ENCODE measurements at places on chromosomes 11 and 22.

DNA sequence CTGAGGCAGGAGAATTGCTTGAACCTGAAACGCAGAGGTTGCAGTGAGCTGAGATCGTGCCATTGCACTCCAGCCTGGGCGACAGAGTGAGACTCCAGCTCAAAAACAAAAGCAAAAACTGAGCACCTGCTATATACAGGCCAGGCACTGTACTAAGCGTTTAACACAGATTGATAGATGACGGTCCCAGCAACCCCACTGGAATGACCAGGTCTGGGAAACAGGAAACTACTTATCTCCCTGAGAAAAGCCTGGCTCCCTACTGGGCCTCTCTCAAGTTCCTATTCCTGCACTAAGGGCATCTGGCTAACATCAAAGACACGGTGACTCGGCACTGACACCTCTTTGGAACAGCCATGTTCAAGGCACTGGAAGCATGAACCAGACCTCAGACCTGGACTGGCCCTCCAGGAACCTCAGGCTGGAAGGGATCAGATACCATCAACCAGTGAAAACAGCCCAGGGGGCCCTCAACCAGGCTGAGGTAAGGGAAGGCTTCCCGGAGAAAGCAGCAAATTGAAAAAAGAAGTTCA is 16.6 kb downstream of the ARAP1 start:
- no peak for DNase-seq

- DNase-seq: no peak
Measured at GRCh38 chr11:826227-826621, 1.5 kb upstream of the CRACR2B start.

DNA sequence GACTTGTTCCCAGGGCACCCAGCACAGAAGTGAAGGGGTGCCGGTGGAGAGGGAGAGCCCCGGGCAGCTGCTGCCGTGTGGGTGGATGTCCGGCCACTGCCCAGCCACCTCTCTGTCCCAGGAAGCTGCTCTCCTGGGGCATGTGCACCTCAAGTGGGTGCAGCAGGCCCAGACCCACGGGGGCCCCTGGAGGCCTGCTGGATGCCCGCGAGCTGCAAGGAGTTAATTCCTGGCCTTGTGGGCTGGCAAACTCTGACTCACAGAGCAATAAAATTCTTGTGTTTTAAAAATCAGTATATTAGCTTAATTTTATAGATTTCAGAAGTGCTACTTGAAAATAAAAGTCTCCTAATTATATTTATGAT is 37.4 kb upstream of the KCNQ1OT1 start:
- DNase-seq: no peak

- no peak for DNase-seq
Measured at GRCh38 chr11:23723861-23724260, 773.0 kb upstream of the LUZP2 start.

DNA sequence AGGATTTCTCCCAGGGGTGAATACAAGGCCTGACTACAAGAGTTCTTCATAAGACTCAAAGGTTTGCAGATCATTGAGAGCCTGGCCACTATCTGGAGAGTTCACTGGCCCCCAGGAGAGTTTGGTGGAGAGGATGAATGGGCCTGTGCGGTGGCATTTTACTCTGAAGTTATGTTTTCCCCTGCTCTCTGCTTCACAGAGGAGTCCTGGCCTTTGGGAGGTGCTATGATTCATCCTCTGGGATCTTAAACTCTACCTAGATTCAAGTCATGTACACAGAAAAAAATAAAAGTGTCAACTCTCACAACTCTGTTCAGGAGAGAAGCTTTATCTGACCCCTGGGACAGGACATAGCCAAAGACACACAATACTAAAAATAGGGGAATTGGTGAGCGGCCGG is 159.1 kb upstream of the CARD18 start:
- DNase-seq: no peak

- no peak for DNase-seq
Measured at GRCh38 chr11:69005631-69006368, 7.2 kb downstream of the MRGPRF start.

- peak; percentile 53 for DNase-seq
Measured at GRCh38 chr11:72413914-72414628, 20.3 kb downstream of the CLPB start.

DNA sequence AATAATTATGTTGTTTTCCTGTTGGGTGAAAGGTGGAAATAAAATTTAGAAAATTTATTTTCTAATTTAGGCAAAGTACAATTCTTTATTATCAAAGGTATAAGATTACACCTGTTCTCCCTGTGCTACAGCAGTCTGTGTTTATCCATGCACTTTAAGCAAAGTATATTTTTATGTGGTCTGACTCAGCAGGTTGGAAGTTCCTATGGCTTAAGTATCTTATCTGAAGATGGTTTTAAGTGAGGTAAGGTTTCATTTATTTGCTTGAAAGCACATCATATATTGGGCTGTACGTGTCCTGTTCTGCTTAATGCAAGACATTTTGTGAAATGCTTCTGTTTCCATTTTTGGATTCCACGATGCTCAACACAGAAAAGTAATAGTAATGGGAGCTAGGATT is 14.6 kb downstream of the PPME1 start:
- DNase-seq: no peak

DNA sequence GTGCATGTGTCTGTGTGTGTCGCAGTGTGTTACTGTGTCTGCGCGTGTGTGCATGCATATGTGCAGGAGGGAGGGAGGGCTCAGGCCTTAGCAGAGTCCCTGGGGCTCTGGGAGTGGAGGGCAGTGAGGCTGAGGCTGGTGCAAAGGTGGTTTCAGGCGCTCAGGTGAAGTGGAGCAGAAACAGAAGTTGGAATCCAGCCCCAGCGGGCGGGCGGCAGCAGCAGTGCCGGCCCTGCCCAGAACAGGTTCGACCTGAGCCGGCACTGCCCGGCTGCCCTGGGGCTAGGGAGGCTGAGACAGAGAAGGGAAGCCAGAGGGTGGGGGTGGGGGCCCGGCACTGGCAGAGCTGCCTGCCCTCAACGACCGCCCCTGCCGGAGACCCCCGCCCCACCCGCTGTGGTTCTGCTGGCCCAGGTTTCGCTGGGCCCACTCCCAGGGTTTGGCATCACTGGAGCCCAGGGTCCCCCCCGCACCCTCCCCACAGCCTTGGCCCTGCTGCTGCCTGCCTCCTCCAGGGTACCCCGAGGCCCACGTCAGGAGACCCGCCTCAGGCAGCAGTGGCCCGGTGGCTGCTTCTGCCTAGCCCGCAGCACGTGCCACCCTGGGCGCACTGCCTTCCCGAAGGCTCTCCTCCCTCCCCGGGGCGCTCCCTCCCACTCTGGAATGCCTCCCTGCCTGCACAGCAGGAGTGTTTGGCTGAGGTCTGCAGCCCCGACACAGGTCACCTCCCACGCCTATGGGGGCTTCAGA is 13.3 kb downstream of the ASCL2 start:
- DNase-seq: no peak

GRCh38 chr11:8025816-8026215 is 38.7 kb downstream of the EIF3F start:
- DNase-seq: no peak

DNA sequence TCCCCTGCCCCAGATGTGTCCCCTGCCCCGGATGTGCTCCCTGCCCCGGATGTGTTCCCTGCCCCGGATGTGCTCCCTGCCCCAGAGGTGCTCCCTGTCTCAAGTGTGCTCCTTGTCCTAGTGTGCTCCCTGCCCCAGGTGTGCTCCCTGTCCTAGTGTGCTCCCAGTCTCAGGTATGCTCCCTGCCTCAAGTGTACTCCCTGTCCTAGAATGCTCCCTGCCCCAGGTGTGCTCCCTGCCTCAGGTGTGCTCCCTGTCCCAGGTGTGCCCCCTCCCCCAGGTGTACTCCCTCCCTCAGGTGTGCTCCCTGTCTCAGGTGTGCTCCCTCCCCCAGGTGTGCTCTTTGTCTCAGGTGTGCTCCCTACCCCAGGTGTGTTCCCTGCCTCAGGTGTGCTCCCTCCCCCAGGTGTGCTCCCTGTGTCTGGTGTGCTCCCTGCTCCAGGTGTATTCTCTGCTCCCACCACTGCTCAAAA is 48.7 kb upstream of the RASD2 start:
- DNase-seq: no peak

DNA sequence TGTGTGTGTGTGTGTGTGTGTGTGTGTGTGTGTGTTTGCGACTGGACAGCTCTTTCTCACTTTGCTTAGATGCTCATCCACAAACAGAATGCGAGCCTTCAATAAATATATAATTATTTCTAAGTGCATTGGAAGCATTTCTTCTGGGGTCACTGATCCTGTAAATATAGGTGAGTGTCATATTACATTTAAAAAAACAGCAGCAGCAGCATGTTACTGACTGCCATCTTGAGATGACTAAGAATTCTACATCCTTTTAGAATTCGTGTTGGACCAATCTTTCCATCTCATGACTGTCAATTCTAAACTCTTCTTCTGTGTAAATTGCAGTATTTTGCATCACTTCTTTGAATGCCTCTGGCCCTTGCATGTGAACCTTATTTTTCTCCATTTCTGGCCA is 238.0 kb upstream of the DDI1 start:
- DNase-seq: no peak

DNA sequence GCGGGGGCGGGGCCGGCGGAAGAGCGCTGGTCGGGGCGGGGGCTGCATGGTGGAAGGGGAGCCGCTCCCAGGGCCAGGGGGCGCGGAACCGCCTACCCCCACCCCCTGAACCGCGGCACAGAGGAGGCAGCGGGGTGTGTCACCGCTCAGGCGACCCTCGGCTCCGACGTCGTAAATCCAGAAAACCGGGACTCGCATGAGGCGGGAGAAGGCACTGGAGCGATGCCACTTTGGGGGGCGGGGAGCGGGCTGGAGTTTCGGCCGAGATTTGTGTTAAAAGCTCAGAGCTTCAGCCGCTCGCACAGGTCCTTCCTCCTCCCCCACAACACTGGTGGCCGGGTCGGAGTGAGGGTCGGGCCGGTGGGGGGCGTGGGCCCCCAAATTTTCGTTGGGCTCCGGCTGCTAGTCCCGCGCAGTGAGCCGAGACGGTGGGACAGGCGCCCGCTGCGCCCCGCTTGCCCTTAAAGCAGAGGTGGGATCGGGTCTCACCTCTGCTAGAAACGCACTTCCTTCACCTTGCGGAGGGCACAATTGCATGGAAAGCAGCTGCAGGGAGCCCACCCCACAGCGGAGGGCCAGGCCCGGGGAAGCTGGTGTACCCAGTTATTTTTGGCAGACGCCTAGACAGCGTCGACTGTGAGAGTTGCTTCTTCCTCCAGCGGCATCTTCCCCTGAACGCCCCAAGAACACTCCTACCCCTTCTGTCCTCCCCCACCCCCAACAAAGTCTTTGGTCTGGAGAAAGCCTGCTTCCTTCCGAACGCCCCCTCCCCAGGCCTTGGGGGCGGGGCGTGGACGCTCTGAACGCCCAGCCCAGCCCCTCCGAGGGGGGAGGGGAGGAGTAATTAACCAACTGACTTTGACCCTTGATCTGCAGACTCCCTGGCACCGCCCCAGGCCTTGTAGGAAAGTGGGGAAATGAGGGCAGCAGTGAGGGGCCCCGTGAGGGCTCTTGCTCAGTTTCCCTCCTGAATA is 1.1 kb downstream of the OVOL1 start:
- DNase-seq: no peak

DNA sequence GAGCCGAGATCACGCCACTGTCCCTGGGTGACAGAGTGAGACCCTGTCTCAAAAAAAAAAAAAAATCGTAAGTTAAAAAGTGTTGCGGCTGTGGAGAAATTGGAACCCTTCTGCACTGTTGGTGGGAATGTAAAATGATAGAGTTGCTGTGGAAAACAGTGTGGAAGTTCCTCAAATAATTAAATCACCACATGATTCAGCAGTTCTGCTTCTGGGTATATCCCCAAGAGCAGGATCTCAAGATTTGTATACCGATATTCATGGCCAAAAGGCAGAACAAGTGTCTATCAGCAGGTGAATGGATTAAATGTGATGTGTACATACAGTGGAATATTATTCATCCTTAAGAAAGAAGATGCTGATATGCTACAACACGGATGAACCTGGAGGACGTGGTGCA is 3.8 kb downstream of the SELENOO start:
- no peak for DNase-seq

DNA sequence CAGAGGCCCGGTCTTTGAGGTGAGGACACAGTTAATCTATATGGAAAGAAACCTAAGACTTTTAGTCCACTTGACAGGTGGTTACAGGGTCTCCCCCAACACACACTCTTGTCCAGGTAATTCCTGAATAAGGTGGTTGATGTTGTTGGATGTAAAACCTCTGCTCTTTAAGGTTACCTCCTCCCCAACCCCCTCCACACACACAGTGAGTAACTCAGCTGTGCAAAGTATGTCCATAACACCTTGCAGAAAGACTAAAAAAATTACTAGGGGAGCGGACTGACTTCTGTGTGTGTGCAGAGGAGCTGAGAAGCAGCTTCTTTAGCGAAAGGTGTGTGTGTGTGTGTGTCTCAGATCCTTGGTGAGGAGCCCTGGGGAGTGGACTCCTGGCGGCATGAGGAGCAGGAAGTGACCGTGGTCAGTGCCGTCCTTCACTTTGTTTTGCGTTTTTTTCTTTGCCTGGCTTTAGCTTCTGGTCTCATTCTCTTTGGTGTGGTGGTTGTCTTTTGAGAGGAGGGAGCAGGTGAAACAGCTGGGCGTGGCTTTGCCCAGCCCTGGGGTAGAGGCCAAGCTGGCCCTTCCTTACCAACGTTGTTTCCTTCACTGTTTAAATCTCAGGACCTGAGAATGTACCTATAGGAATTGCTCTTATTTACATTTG is 1.7 kb downstream of the ZBED4 start:
- DNase-seq: no peak

DNA sequence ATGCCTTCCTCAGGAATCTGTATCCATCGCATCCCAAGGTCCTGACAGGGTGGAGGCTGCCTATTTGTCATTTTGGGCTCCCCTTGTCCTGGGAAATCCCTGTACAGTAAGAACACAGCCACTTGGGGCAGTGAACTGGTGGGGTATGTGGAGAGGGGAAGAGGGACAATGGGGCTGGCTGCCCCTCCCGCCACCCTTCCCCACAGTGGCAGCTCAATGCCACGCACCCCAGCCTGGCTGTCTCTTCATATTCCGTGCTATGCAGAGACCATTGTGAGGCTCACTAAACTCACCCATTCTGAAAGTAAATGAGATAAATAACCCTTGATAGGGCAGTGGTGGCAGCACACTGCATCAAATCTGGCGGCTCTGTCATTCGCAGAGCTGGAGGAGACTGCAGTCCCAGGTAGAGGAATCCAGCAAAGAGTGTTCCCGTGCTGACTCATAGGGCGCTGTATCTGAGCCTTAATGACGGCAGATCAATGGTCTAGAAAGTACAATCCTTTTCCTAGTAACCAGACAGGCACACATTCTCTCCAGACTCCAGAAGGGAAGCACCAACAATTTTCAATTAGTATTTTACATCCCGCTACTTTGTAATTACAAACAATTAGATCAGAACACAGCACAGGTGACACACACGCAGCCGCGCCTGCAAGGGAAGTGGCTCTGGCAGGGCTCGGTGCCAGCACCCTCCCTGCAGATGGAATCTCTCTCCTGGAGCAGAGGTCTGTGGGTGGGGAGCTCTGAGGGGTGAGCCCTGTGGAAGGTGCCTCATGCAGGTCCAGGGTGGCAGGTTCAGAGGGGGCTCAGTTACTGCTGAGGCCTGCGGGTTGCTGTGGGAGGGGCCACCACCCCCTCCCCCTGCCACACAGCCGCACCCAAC is 167.9 kb upstream of the B3GAT1 start:
- no peak for DNase-seq

Measured in activated effector memory CD4-positive, alpha-beta T cell treated with Interleukin-2 at 50 U/mL for 16 hours (primary cell).